ENCODE measurements at places on chromosomes 3 and 15.

GRCh38 chr3:130529486-130530215 lies 12.7 kb downstream of the COL6A6 start:
- DNase-seq: no peak

DNA sequence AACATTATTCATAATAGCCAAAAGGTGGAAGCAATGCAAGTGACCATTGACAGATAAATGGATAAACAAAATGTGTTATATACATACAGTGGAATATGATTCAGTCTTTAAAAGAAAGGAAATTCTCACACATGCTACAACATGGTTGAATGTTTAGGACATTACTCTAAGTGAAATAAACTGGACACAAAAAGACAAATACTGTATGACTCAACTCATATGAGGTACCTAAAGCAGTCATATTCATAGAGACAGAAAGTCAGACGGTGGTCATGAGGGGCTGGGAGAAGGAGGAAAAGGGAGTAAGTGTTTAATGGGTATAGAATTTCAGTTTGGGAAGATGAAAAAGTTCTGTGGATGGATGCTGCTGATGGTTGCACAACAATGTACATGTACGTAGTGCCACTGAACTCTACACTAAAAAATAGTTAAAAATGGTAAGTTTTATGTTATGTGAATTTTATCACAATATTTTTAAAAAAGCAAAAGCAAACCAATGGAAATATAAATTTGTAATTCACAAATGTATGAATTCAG lies 5.3 kb downstream of the TXNRD3 start:
- DNase-seq: no peak

GRCh38 chr3:1135194-1135593 lies 42.4 kb downstream of the CNTN6 start:
- DNase-seq: no peak

DNA sequence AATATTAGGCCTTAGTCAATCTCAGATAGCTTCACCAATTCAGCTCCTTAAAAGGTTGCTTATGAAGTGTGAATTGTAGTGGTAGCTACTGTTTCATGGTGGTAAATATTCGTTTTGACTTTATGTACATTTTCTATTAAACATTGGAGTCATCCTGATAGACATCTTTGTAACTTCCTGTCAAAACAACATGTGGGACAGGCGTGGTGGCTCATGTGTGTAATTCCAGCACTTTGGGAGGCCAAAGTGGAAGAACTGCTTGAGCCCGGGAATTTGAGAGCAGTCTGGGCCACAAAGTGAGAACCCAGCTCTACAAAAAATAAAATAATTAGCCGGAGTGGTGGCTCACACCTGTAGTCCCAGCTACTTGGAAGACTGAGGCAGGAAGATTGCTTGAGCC lies 2.0 kb upstream of the TRIM59 start:
- no peak for DNase-seq

- no peak for DNase-seq
These were observed 76.3 kb downstream of the PDZRN3 start for GRCh38 chr3:73548436-73548835.

GRCh38 chr3:112979244-112979832 lies 4.4 kb upstream of the CD200R1 start:
- DNase-seq: no peak

- DNase-seq: no peak
These were observed 146.5 kb downstream of the FILIP1L start for GRCh38 chr3:99967796-99968195.

DNA sequence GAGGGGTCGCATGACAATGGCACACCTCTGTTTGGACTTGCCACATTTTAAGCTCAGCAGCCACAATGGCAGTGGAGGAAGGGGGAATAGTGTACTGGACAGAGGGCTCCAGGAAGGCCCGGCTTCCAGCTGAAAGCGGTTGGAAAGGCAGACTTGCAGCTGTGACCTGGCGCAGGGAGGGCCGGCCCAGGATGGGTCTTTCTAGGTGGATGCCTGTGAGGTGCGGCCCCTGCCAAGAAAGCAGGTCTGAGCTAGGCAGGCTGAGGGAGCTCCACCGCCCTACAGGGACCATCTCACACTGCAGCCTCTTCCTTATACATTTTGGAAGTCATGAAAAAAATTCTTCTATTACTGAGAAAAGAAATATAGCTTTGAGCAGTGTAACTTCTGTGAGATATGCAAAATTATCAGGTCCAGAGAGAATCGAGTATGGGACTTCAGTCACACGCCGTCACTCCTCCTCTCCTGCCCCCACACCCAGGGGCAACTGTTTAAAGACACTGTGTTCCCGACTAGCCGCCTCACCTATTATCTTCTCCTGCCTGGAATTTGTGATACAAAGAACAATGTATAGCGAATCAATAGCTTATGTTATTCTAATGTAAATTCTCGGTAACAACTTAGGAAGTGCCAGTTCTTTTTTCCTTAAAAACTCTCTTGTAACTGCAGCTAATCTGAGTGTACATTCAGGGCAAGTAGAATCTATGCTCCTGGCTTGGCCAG lies 331.0 kb downstream of the OCA2 start:
- no peak for DNase-seq

- no peak for DNase-seq
These were observed 475 bp downstream of the SPSB4 start for GRCh38 chr3:141051443-141052200.

DNA sequence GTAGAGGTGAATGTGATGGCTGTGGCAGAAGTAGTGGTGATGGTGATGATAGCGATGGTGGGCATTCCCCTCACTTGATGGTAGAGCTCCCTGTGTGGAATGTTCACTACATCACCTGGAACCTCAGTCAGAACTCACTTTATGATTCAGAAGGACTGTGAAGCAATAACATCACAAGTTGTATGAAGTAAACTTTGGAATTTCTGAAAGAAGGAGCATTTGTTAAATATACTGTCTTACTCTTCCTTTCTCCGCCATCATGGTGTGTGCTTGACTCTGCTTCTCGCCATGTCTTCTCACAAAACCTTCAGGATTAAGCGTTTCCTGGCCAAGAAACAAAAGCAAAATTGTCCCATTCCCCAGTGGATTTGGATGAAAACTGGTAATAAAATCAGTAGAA lies at the start of gene PP2D1:
Gene PP2D1 (minus strand): TSS at position 101 of the 400 bp plus-strand sequence. CDS start 192 bp downstream, outside the sequence.
- no peak for DNase-seq

DNA sequence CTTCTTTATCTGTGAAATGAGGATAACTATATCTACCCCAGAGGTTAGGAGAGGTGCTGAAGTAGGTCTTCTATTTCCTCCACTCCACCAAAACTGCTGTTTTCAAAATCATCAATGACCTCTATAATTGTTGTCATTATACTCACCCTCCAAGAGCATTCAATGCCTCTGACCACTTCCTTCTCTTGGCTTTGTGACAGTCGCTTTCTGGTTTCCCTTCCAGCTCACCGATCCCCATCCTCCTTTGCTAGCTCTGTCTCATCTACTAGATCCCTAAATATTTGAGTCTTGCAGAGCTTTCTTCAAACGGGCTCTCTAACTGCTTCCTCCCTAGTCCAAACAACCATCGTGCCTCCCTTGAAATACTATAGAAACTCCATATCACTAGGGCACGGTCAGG lies 153.5 kb downstream of the RPLP1 start:
- no peak for DNase-seq
